ENCODE measurements at places on chromosomes 2 and 18.
A peak's percentile ranks its signal among the peaks of the same experiment; 100 is the strongest.

DNA sequence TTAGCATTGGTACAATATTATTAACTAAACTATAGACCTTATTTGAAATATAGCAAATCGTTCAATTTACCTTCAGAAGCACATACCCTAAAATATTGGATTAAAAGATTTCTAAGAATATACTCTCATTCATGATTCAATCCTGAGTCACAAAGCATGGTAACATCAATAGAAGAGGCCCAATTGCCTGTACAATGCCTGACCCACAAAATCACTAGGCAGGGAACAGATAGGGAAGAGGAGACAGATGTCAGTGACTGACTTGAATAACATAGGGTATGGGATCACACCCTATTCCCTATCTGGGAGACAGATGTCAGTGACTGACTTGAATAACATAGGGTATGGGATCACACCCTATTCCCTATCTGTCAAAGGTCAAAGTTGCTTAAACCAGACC is 611.6 kb upstream of the VRK2 start:
- no peak for DNase-seq

DNA sequence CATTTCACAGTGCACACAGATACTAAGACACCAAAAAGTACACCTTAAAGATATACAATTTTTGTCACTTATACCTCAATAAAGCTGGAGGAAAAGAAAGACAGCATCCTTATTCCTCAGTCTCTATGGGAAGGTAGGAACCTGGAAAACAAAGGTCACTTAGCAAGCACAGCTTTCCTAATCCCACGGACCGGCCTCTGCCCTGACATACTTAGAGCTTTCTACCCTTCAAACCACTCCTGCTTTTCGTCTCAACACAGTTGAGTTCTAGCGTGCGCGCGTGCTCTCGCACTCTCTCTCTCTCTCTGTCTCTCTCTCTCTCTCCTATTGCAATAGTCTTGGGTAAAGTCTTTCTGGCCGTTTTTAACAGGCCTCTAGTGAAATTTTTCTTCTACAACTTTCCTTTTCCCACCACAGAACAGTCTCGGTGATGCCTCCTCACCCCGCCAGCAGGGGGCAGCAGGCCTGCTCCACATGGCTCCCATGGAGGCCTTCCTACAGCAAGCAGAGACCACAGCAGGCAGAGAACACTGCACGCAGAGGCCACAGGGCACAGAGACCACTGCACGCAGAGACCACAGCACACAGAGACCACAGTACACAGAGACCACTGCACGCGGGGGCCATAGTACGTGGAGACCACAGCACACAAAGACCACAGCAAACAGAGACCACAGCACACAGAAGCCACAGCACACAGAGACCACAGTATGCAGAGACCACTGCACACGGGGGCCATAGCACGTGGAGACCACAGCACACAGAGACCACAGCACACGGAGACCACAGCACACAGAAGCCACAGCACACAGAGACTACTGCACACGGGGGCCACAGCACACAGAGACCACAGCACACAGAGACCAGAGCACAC is 106.9 kb downstream of the FBXO15 start:
- DNase-seq: peak; percentile 79

DNA sequence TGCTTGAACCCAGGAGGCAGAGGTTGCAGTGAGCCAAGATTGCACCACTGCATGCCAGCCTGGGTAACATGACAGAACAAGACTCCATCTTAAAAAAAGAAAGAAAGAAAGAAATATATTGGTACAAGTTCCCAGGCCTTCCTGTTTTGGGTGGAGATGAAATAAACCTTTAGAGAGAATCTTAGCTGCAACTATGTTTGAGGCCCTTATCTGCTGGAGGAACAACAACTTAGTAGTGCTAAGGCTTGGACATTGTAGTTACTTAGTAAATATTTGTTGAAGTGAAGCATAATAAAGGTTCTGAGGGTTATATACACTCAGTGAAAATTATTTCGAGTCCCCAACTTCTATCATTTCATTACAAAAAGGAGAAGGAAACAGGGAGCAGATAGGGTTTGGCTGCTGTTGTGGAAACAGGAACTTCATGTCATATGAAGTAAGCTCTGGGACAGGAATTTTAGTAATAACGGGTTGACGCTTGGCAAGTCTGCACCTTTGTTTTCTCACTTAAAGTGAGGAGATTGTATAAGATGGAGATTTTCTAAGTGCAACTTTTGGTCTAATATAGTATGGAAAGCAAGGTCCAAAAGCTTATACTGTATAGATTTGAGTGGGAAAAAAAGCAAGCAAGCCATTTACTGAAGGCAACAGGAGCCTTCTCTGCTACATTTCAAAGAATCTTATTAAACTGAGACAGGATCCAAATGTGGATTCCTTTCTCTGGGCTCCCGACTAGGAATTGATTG is 40.0 kb upstream of the AGPS start:
- DNase-seq: no peak

DNA sequence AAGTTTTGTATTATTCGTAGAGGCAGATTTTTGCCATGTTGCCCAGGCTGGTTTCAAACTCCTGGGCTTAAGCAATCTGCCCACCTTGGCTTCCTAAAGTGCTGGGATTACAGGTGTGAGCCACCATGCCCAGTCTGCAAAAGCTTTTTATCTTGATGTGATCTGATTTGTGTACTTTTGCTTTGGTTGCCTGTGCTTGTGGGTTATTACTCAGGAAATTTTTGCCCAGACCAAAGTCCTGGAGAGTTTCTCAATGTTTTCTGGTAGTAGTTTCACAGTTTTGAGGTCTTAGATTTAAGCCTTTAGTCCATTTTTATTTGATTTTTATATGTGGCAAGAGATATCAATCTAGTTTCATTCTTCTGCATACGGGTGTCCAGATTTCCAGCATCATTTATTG is 42.4 kb downstream of the SYT4 start:
- DNase-seq: no peak

GRCh38 chr18:7657937-7658336 is 90.8 kb downstream of the PTPRM start:
- DNase-seq: no peak

DNA sequence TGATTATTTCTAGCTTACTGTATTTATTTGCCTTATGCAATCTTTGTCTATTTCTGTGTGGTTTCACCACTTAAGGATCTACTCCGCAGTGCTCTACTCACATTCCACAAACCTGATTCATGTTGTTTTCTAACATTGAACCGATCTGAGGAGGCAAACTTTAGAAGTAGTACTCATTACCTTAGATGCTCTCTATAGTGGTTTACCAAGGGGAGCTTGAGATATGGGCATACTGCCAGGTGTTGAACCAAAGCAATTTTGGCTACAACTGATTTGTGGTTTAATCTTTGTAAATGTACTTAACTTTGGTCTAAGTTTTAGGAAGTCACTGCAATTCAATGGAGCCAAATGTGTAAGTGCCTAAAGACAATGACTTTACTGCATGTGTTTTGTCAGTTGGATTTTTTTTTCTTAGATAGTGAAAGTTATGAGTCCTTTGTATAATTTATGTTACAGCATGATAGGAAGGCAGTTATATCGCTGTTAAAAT is 50.1 kb downstream of the MAP2 start:
- DNase-seq: no peak

DNA sequence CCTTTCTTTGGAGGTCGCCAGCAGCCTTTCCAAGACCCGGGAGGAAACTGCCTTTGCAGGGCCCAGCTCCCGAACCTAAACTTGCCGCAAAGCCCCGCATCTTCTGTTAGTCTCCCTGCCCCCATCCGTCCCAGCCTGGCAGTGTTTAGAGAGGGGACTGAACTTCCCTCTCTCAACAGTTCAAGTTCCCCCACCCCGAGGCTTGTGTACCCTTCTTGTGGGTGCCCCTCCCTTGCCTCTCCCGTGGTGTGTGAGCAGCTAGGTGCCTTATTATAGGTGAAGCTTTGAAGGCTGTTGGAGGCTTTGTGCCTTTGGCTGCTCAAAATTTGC is 1.4 kb downstream of the LBH start:
- DNase-seq: no peak

- no peak for DNase-seq
These were observed 18.5 kb downstream of the REL start for GRCh38 chr2:60899892-60900249.

- DNase-seq: no peak
These were observed 3.8 kb upstream of the WDR35 start for GRCh38 chr2:19993731-19994130.

DNA sequence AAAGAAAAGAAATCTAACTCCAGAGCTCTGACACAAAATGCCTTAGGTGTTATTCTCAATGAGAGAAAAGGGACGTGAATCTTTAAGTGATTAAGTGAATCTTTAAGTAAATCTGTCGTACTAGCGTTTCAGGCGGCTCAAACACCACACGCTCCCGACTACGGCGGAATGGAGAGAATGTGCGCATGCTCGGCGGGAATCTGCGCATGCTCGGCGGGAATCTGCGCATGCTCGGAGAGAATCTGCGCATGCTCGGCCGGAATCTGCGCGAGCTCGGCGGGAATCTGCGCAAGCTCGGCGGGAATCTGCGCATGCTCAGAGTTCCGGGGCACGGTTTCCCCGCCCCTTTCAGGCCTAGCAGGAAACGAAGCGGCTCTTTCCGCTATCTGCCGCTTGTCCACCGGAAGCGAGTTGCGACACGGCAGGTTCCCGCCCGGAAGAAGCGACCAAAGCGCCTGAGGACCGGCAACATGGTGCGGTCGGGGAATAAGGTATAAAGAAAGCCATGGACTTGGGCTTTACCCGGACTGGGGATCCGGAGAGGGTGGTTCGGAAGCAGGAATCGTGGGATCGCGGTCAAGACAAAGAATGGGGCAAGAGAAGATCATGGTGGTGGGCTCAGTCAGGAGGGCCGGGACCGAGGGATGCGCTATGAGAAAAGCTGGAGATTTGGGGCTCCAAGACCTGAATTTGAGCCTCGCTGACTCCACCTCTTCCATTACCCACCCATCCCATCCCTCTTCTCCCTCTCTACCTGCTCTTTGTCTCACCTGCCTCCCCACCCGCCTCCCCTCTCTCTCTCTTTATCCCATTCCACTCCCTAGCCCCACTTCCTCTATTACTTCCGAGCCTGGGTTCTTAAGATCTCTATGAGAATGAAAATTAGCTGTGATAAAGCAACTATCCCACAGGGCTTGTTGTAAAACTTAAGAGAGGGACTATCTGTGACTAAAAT is at the start of gene XRCC5:
Gene XRCC5 (plus strand): TSS at position 382 of the 955 bp plus-strand sequence. CDS start 89 bp downstream, at position 471.
- peak; percentile 97 for DNase-seq

DNA sequence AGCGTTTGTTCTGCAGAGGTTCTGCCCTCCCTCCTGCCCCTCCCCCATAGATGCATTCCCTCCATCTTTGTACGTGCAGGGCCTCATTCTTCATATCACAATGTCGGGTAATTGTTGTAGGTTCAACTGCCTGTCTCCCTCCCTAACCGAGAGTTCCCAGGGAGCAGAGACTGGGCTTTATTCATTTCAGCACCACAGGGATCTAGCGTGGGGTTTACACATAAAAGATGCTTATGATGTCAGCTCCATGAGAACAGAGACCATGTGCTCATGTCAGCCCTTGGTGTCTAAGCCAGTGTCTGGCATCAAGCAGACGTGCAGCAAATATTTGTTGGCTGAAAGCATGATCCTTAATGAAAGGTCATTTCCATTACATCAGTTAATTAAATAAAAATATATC is 298.9 kb upstream of the TRIB2 start:
- no peak for DNase-seq

GRCh38 chr2:66930339-66931220 is 466.6 kb upstream of the ETAA1 start:
- no peak for DNase-seq
